ENCODE measurements at places on chromosomes 4 and X.

- DNase-seq: no peak
Observed at GRCh38 chr4:93346840-93347239, 481.7 kb upstream of the ATOH1 start.

- DNase-seq: no peak
Observed at GRCh38 chr4:79267671-79268070, 58.2 kb downstream of the NAA11 start.

DNA sequence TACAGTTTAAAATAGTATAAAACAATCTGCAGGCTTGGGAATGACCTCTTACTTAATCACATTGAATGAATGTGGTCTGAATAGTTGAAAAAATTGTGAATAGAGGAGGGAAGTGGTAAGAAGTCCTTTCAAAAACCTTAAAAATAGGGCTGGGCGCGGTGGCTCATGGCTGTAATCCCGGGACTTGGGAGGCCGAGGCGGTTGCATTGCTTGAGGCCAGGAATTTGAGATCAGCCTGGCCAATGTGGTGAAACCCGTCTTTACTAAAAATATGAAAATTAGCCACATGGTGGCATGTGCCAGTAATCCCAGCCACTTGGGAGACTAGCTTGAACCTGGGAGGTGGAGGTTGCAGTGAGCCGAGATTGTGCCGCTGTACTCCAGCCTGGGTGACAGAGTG is 36.5 kb downstream of the HERC3 start:
- no peak for DNase-seq

DNA sequence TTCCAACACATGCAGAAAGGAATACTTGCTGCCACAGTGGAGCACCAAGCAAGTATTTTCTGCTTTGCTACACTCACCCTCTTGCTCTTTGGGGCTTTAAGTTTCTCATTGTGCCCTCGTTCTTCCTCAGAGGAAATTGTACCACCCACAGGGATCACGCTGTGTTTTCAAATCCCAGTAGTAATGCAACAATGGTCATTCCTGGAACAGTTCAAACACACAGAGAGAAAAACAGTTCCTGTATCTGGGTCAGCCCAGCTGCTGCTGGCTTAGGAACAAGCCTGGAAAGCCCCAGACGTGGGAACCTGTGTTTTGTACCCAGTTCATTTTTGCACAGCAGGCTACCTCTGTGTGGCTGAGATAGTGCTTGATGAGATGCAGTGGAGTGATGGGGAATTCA is 907.8 kb downstream of the STPG2 start:
- DNase-seq: no peak

DNA sequence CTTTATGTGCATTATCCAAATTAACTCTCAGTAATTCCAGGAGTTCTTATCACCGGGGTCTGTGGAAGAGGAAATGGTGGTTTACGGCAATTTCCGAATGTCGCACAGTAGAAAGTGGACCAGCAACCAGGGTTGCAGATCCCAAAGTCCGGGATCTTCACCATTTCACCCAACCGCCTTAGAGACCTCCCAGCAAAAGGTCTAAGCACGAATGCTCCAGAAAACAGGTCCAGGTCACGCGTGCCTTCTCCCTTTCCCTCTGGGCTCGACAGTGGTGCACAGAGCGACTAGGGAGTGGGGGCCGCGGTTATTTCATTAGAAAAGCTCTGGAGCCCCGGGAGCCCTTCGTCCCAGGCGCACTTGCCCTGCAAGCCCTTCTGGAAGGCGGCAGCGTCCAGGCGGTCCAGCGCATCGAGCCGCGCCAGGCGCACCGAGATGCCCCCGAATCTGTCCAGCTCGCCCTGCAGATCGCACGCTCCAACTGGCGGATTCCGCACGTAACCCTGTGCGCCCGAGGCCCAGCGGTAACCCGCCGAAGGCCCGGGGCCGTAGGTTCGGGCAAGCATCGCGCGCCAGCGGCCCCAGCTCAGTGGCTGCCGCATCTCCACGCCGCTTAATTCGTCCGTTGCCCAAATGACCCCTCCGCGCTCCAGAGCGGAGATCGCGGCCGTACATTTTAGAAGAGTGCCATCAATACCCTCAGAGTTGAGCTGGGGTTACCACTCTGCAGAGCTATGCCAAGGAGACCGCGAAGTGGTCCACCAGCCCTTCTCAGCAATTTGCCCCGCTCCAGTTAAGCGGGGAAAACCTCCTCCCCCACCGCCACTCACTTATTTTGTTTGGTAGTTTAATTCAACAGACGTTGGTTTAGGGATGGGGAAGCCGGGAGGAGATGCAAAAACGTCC is at the start of gene NUDT6:
NUDT6 (minus strand) TSS at position 627 of the 906 bp plus-strand sequence; CDS start at position 602, 25 bp downstream.
- DNase-seq: no peak

- no peak for DNase-seq
Observed at GRCh38 chrX:114819509-114819908, 197.9 kb downstream of the IL13RA2 start.

- no peak for DNase-seq
Observed at GRCh38 chrX:106973433-106974149, 26.4 kb downstream of the MORC4 start.

DNA sequence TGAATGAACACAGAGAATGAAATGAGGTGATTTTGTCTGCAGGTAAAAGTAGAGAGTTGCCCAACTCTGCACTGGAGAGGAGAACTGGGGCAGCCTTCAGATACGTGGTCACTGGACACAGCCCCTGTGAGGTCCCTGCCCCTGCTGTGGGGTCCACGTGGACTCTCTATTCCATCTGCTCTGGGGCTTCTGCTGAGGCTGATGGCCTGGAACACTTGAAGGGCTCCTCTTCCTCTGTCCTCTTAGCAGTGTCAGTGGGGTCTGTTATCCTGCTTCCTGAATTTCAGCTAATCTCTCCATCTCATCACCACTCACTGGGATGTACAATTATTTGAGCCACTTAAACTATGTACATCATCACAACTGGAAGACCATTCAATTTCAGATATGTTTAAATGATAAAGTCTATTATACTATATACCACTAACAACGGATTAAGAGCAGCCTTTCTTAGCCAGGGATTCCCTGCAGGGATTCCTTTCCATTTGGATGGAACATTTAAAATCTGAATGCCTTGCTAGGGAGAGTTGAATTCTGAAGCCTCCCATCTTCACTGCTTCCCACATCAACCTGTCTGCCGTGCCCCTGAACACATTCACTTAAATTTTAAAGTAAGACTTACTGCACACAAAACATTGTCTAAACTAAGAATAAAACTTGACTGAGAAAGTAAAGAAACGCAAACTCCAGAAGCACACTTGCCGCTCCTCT is 74.0 kb downstream of the CC2D2A start:
- no peak for DNase-seq

- no peak for DNase-seq
Observed at GRCh38 chr4:40241941-40242340, 45.1 kb downstream of the RHOH start.

GRCh38 chr4:155271557-155271956 is 63.1 kb downstream of the NPY2R start:
- DNase-seq: no peak

DNA sequence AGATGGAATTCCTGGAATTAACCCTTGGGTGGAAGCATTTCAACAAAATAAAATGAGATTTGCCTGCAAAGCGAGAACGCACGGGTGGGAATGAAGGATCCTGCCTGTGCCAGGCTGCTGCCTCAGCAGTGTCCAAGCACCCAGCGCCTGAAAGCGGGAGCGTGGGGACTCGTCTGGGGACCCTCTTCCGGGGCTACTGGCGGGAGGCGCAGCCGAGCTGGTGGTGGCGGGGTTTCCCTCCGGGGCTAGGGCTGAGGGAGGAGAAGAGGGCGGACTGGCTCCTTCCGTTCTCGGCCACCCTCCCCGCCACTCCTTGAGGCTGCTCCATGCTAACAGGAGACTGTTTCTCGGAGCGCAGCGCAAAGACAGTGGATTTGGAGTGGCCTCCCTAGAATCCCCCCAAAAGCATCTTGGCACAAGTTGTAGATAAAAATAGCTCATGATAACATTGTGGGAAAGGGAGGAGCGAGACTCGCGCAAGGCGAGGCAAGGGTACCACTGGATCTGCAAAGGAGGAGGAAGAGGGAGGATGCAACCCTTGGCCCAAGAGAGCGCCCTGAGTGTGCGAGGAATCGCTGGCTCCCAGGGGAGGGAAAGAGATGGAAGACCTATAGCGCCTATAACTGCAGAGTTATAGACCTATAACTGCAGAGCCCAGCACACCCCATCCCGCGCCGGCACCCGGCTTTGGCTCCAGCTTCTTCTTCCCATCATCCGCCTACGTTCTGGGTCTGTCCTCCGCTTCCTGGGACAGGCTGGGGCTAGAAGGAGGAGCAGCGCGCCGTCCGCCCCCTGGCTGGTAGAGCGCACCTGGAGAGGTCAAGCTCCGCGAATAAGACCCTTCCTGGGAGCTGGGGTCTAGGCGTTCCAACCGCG is 1.3 kb downstream of the HS3ST1 start:
- no peak for DNase-seq

GRCh38 chr4:6002492-6002833 is 15.8 kb downstream of the C4orf50 start:
- no peak for DNase-seq

GRCh38 chrX:133606990-133607389 is 191.7 kb upstream of the GPC4 start:
- DNase-seq: no peak

DNA sequence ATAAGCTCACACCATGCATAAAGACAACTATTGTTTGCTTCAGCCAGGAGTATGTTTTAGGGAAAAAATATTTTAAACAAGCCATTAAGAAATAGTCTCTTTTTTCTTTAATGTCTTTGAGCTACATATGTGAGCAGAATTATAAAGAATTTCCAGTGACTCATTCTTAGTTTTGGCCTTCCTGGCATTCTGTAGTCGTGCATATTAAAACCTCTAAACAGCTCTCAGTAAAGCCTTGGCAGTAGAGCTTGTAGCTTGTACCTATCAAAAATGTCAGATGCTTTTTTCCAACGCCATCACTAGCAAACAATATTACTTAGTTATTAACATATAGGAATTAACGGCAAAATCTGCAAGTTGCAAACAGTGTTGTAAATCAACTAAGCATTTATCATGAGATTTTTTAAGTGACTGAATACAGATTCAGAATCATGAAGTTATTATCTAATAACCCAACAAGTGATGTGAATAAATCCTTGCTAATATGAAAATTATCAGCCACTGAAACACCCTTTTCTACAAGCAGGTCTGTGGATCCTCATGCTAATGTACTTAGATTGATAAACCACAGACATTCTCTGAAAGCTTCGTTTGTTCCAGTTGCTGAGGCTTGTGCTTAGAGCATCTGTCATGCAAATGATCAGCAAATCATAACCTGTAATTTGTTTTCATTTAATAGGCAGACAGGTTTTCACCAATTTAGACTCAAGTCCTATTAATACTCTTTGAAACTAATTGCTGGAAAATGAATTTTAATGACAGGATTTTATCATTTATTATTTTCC is 412.0 kb upstream of the ATOH1 start:
- no peak for DNase-seq

- DNase-seq: no peak
Observed at GRCh38 chrX:46693149-46693548, 65.8 kb downstream of the SLC9A7 start.

DNA sequence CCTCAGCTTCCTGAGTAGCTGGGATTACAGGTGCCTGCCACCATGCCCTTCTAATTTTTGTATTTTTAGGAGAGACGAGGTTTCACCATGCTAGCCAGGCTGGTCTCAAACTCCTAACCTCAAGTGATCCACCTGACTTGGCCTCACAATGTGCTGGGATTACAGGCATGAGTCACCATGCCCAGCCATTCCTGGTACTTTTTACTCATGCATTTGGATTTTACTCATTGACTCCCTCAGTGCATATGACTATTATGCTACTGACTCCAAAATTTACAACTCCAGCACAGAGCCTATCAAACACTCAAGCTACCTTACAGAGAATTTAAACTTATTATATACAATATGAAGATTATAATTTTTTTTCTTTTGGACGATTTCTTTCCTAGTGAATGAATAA is 199.9 kb downstream of the CXXC4 start:
- DNase-seq: no peak

GRCh38 chr4:128861856-128862518 is 52.5 kb downstream of the JADE1 start:
- no peak for DNase-seq

DNA sequence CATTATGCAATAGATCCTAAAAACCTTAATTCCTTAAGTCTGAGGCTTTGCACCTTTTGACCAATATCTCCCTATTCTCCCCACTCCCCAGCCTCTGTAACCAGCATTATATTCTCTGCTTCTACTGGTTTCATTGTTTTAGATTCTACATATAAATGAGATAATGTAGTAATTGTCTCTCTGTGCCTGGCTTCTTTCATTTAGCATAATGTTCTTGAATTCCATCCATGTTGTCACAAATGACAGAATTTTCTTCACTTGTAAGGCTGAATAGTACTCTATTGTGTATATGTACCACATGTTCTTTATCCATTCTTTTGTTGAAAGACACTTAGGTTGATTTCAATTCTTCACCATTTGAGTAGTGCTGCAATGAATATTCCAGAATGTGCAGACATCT is 66.0 kb downstream of the MAGEC1 start:
- no peak for DNase-seq

DNA sequence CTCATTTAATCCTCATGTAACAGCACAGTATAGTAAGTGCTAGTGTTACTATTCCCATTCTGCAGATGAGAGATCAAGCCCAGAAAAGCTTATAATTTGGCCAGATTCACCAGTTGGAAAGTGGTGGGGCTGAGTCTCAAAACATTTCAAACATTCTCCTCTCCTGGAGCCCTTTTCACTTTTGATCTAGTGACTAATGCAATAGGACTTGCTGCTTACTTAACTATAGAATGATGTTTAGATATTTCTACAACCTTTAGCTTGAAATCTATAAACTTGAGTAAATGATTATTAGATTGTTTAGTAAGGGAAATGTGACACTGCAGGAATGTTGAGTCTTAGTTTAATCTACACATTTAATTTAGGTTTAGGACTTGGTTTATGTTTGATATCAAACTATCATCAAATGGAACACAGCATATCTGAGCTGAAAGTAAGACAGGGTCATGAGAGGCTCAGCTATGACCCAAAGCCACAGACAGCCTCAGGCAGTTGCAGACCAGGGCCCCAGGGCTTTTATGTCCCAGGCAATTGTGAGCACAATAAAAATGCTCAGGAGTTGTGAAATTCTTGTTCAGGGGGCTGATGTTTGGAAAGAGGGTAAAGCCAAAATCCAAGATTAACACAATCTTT is 199.5 kb upstream of the HS3ST1 start:
- DNase-seq: no peak

DNA sequence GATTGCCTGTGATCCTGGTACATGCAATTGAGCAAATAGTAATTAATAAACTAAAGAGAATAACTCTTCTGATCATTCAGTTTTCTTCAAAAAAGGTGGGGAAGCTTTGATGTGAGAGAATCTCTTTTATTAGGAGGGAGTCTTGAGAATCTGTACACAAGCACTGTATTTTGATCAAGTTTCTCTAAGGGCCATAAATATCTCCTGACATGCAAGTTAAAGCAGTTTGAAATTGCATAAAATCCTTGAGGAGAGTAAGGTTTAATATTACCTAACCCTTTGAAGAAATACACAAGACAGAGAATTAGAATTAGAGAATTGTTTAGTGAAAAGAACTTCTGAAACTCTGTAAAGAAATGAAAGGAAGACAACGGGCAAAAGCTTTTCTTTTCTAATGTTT is 326.9 kb downstream of the FAT4 start:
- no peak for DNase-seq
